ENCODE measurements at places on chromosomes 7 and 10.
A peak's percentile ranks its signal among the peaks of the same experiment; 100 is the strongest.

- no peak for DNase-seq
These were observed 60.2 kb downstream of the PRKAG2 start for GRCh38 chr7:151816562-151817314.

GRCh38 chr7:137441451-137441850, 97.9 kb upstream of the PTN start:
- DNase-seq, result no peak

- no peak for DNase-seq
These were observed 26.1 kb downstream of the PLAC9 start for GRCh38 chr10:80158598-80159127.

- no peak for DNase-seq
These were observed 9.4 kb upstream of the PIK3CG start for GRCh38 chr7:106855540-106856132.

- peak; percentile 84 for DNase-seq
These were observed 15.6 kb downstream of the SHH start for GRCh38 chr7:155796381-155797261.

DNA sequence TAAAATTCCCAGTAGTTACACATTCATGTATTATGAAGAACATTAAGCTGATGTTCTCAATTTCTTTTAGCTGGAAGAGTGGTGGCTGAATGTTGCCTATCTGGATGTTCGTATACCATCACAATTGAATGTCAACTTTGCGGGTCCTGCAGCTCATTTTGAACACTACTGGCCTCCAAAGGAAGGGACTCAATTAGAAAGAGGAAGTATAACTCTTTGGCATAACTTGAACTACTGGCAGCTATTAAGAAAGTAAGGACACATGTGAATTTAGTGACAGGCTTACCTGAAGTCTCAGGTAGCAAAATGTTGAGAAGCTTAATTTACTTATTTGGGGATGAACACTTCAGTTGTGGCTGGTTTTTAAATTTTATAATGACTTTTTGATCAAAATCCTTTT, 15.9 kb downstream of the CROT start:
- no peak for DNase-seq

- DNase-seq, result no peak
These were observed 133.5 kb downstream of the GALNT11 start for GRCh38 chr7:152158801-152159587.

GRCh38 chr7:138195151-138195571, 118.9 kb downstream of the AKR1D1 start:
- DNase-seq, result no peak

DNA sequence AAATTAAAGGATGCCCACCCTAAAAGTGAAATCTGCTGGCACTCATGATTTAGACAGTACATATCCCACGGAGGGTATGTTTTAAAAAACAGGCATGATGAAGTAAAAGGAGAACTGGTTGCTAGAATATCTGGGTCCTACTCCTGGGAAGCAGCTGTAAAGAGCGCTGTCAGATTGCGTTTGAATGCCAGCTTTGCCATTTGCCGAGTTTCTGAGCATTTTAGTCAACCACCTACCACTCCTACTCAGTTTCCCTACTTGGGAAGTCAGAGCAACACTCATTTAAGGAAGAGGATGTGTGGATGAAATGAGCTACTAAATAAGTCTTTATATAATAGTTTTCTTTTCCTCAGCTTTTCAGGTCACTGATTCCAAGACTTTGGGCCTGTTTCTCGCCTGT, 1.1 kb upstream of the UMAD1 start:
- DNase-seq, result no peak

GRCh38 chr10:22992075-22992474, 64.2 kb downstream of the ARMC3 start:
- no peak for DNase-seq

DNA sequence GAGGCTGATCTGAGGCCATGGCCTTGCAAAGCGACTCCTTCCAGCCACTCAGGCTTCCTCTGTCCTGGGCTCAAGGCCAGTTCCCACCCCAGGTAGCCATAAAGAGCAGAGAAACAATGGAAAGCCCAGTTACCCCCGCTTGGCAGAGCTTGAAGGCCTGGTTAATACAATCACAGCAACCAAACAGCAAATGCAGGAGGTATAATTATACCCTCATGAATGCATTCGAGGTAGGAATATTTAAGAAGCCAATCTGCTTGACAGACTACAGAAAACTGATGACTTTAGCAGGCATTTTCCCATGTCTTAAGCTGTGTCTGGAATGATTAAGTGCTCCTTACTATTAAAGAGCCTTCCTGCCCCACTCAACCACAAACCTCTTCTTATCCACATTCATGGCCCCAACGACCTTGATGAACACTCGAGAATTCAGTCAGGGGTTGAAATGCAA, 114.1 kb upstream of the MACROH2A2 start:
- no peak for DNase-seq

DNA sequence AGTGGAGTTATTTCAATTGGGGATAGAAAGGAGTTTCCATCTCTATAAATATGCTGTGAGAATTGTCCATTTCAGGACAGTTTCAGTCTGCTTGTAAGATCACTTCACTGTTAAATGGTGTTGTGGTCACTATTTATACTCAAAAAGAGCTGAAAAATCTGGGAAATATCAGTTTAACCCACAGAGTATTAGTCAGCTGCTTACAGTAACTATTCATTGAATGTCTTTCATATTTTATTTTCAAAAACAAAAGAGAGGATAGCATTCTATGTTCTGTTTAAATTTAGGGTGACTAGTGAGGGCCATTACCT, 85.4 kb upstream of the PLXDC2 start:
- no peak for DNase-seq

GRCh38 chr10:128066870-128067382, 59.3 kb downstream of the MKI67 start:
- no peak for DNase-seq

DNA sequence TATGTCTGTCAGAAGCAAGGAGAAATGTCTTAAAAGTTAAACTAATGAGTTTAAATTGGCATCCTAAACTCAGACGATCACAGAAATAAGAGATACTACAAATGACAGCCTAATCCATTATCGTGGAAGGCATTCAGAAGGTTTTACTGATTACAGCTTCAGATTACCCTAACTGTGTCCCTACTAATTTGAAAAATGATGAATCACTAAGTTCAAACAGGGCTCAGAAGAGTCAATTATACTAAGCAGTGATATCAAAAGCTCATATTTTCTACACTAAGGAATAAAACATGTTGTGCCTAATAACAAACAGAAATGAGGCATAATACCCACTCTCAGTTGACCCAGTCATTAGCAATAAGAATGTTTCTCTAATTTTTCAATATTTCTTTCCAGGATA, 152.0 kb upstream of the NRBF2 start:
- no peak for DNase-seq

DNA sequence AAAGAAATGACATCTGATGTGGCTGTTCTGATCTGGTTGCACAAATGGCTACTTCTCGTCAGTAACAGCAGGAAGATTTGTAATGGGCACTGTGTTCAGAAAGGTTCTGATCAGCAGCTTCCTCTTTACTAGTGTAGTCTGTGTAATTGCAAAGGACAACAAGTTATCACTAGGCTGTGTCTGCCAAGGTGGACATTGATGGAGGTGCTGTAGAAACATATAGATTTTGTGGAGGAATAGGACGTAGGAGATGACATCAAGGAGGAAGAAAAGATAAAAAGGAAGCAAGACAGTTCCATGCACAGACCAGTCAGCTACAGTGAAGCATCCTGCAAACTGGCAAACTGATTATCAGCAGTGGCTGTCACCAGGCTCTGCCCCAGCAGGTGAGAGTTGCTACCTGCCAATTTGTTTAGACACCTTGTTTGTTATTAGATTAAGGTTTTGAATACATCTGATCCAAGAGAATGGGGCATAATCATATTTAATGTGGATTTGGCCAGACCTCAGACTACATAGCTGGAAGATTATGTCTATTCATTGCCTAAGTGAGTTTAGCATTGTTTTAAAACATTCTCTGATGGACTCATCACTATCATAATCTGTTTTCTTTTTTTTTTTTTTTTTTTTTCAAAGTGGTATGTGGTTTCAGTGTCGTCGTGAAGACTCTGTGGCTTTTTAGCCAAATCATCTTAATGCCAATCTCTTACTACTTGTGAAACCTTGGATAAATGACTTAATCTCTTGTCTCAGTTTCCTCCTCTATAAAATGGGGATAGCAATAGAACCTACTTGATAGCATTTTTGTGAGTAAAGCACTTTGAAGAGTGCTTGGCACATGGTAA, 417.9 kb upstream of the LRGUK start:
- no peak for DNase-seq

DNA sequence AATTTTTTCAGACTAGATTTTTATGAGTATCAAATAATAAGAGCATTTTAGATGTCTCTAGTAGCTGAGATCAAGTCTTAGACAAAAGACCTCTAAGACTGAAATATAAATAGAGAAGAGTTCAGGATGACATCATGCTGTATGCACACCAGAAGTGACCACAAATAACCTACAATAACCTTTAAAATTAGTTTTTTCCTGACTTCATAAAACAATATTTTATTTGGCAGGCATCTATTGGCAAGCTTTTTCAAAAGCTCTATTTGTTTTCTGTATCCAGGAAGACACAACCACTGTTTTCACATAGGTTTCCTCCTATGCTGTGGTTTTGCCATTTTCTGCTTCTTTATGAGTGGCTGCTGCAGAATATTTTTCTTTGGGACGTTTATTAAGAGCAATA, 359.1 kb downstream of the CRPPA start:
- no peak for DNase-seq

DNA sequence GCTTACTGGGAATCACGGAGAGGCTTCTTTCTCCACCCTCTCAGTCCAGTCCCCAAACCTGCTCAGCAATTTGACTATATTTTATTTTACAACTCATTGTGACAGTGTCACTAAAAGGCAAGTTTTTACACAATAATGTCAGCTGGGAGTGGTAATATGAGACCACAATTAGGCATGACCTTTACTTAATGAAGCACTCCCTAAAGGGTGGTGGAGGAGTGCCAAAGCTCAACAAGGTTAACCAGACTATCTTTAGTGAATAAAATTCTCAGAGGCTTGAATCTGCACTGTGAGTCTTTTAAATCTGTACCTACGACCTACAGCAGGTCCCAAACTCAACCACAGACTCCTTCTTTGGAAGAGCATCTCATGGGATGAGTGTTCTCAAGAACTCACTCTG, 215.6 kb downstream of the TAX1BP1 start:
- DNase-seq, result no peak

GRCh38 chr7:95490231-95490762, 4.6 kb downstream of the ASB4 start:
- DNase-seq, result no peak

DNA sequence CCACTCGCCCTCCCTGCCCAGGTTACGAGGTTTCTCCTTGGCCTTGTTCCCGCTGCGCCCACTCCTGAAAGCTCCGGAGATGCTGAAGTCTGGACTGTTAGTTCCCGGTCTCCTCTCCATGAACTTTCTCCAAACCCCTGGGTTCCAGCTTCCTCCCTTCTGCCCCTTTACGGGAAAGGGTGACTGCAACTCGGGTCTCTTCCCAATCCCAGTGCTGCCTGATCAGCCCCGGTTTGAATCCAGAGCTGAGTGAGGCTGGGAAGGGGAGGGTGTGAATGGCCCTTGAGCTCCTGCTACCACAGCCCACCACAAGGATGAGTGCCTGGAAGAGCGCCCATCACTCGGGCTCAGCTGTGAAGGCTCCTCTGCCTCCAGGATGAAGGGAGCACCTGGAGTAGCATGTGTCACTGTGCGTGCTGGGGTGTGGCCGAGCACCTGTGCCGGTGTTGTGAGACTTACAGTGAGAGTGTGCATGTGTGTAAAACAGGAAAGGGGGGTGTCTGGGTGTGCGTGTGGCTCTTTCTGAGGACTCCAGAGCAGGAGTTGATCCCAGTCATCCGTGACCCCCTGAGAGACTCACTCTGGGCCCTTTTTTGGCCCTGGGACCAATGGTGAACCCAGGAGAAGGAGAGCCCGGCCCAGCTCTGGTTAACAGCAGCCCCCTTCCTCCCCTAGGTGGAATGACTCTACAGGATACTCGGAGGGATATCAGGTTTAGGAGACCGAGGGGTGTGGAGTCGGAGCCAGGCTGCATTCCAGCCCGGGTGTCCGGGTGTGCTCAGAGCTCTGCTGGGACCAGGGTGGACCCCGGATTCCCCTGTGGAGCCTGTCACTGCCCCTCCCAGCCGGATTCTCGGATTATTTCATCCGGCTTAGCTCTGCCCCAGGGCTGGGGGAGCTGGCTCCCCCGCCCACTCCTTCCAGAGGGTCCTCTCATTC, 1.1 kb upstream of the ZNF467 start:
- no peak for DNase-seq

GRCh38 chr7:124959676-124960075, 30.1 kb upstream of the POT1 start:
- no peak for DNase-seq

DNA sequence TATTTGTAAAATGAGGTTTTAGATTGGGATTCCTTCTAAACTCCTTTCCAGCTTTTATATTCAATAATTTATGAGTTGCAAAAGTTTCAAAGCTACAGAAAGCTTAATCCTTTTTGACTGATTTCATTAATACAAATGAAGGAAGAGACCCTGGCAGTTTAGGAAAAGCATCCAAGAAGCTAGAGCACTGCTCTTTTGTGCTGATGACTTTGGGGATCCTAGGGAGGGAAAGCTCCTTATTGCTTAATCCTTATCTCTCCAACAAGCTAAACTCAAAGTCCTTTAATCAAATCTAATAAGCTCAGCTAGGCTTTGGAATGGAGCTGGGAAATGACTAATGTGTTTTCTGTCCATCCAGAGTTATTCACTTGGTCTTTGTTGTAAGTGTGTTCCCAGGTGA, 285.4 kb downstream of the ACTR3B start:
- no peak for DNase-seq

- DNase-seq, result no peak
These were observed 86.9 kb downstream of the MPP7 start for GRCh38 chr10:28215930-28216329.

GRCh38 chr10:29389935-29390334, 101.1 kb downstream of the LYZL1 start:
- DNase-seq, result no peak

DNA sequence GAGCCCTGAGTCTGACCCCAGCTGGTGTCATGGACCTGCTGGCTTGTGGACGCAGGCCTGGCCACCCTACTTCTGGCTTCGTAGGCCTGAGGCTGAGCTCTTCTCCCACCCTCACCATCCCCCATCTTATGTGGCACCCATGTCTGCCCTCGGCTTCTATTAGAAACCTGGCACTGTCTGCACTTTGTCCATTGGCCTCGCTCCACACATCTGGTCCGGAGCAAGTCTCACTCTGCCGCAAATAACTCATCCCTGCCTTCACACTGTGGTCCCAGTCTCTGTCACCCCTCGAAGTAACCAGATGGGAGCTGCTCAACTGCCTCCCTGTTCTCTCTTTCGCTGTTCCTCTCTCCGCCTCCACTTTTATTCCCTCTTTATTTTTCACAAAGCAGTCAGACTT, 78.6 kb downstream of the TRRAP start:
- DNase-seq, result no peak
